ENCODE measurements at places on chromosomes 1 and 21.

DNA sequence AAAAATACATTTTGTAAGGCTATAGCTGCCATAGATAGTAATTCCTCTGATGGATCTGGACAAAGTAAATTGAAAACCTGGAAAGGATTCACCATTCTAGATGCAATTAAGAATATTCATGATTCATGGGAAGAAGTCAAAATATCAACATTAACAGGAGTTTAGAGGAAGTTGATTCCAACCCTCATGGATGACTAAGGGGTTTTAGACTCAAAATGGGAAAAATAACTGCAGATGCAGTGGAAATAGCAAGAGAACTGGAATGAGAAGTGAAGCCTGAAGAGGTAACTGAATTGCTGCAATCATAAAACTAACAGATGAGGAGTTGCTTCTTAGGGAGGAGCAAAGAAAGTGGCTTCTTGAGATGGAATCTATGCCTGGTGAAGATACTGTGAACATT lies 230.8 kb downstream of the KCTD3 start:
- DNase-seq, result no peak

GRCh38 chr1:52332411-52332810 lies 33.6 kb downstream of the CC2D1B start:
- no peak for DNase-seq

- no peak for DNase-seq
Measured at GRCh38 chr1:198849093-198849492, 210.3 kb downstream of the PTPRC start.

- no peak for DNase-seq
Measured at GRCh38 chr1:63547621-63548294, 24.4 kb downstream of the EFCAB7 start.

GRCh38 chr21:39332175-39332574 lies 16.7 kb downstream of the HMGN1 start:
- no peak for DNase-seq

DNA sequence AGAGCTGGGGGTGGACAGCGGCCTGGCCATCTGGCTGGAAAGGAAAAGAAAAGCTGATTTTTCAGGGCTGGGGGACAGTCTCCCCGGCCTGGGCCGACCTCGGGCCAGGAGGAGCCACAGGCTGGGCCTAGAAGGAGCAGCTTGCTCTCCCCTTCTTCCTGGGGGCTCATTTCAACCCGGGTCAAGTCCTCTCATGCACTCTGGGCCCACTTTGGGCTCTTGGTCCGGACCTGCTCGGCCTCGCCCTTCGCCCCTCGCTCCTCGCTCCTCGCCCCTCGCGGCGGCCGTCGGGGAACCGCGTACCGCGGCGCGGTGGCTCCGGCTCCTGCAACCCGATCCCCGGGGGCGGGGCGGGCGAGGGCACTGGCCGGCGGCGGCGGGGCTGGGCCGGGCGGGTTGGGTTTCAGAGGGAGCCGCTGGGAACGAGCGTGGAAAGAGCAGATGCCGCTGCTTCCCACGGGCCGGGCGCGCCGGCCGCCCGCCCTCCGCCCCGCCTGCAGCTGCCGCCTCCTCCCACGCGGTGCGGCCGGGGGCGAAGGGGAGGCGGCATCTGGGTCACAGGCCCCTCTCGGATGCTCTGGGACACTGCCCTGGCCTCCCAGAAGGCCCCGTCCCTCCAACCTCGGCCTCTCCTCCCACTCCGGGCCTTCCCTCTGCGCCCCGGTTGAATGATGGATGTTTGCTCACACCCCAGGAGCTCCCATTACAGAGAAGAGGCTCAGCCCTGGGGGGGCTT lies 6.6 kb downstream of the HEYL start:
- DNase-seq, result no peak

GRCh38 chr21:19833082-19833481 lies 1165.1 kb upstream of the NCAM2 start:
- no peak for DNase-seq

DNA sequence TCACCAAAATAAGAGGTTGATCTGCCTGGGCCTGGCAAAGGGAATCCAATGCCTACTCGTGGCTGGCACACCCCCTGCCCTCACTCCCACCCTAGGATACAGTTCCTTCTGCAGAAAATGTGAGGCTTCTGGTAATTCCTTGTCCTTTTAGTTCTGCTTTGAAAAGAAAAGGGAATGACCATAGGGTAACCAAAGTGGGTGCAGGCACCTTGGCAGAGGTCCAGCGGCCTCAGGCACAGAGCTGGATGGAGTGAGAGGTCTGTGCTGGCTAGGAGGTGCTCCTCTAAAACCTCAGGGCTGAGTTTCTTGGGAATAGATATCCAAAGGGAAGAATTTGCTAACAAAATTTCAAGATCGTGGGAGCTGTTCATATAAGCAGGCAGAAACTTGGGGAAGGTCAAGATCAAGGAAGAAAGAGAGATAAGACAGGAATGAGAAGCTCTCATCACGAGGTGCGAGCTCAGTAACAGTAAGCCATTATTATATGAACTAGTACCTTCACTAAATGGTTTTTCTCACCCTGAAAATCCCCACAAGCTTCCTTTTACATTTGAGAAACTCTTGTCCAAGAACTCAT lies 293.1 kb upstream of the LYPLAL1 start:
- DNase-seq, result no peak

GRCh38 chr1:200749090-200749489 lies 10.4 kb downstream of the CAMSAP2 start:
- DNase-seq, result no peak

- no peak for DNase-seq
Measured at GRCh38 chr1:3465091-3465934, 10.8 kb downstream of the ARHGEF16 start.

DNA sequence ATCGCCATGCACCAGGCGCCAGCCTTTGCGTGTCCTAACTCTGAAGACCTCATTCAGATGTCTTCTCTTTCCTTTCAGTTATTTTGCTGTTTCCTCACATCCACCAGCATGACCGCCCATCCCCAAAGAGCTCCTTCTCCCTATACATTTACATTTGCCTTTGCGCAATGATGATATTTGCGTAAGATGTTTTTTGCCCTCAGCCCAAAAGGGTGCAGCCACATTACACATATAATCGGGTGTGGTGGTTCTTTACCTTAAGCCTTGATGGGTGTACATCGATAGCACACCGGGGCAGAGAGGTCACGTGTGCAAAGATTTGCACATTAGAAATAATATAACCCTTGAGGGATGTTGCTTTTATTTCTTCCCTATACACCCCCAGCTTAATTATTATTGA lies 192.8 kb downstream of the HUNK start:
- no peak for DNase-seq

- DNase-seq, result no peak
Measured at GRCh38 chr21:23402929-23403520, 2204.3 kb downstream of the MRPL39 start.

GRCh38 chr1:116825720-116826438 lies 71.6 kb downstream of the CD2 start:
- no peak for DNase-seq

- DNase-seq, result no peak
Measured at GRCh38 chr1:86464819-86465218, 3.9 kb upstream of the CLCA1 start.

DNA sequence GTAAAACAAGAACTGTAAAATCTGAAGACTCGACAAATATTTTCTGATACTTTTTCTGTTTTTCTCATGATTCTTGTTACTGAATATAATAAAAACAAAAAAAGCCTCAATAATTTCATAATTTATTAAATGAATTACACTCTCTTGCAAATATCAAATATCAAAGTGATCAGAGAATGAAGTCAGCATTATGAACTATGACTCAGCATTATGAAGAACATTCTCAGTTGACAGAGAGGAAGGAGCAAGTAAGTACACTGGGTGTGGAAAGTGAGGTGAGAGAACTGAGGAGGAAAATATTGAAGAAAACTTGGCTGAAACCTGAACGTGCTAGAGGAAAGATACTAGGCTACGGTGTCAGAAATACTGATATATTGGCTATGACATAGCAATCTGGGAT lies 529.5 kb downstream of the KCNT2 start:
- DNase-seq, result no peak

GRCh38 chr1:228784181-228784580 lies 48.9 kb downstream of the RHOU start:
- DNase-seq, result no peak

DNA sequence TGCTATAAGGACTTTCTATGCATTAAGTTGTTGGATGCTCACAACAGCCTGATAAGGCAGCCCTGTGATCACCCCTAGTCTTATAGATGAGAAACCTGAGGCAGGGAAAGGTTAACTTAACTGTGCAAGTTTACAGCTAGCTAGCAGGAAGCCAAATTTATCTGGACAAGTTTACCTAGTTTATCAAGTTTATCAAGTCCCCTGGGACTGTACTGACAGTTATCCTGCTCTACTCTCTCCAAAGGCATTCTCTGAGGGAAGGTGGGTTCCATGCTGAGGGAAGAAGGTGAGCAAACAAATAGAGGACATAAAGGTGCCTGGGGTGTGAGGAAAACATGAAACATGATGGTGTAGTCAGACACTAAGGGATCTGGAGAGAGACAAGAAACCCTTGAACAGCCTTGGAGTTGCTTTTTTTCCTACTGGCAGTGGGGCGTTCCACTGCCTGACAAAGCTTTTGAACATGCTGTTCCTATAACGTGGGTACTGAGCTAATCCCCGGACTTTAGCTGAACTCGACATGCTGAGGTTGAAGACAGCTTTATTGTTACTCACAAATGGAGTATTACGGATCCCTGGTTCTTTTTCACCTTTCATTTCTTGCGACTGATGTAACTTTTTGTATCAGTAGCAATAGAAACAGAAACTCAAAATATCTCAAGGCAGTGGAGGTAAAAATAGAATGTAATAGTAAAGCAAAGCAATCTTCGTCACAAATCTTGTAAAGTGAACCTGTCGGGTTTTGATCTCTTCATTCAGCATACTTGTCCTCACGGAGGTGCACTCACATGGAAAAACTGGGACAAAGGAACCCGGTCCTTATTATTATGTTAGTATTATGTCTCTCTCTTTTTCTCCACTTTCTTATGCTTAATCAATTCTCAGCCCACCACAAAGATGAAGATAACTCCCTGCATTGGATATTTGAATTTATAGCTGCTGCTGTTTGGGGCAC lies 42.4 kb upstream of the ESRRG start:
- DNase-seq, result no peak

GRCh38 chr1:54413295-54413694 lies 7.1 kb upstream of the SSBP3 start:
- DNase-seq, result peak; percentile 6

- no peak for DNase-seq
Measured at GRCh38 chr1:232554409-232554808, 75.5 kb downstream of the SIPA1L2 start.

DNA sequence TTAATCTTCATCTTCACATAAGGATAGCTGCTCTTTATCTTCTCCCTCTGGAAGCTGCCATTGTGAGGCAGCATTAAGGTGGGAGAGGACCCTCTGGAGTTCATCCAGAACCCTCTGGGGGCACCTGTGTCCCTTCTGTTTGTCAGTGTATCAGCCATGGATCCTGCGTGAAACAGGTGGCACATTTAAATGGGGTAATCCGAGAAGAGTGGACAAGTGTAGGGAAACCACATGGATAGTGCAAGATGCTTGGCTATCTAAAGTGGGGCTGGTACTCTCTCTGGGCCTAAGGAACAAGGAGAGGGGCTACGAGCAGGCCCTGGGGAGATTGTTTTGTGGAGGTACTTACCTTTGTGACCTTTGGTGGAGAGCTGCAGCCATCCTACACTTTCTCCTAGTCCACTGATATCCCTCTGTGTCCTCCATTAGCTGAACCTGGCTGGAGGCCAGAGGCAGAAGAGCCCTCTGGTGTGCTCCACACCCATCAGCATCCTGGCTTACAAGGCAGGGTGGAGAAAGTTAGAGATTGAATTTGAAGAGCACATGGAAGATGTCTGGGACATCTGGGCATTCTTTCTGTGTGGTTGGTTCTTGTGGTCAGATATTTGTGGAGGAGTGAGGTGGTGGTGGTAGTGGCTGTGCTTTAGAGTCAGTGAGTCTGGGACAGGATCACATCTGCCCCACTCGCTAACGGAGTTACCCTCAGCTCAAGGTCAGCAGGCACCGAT lies 117.7 kb downstream of the FGGY start:
- DNase-seq, result no peak

- DNase-seq, result no peak
Measured at GRCh38 chr1:45306319-45306718, 20.4 kb upstream of the HPDL start.

GRCh38 chr1:2859881-2860430 lies 58.5 kb upstream of the TTC34 start:
- no peak for DNase-seq

DNA sequence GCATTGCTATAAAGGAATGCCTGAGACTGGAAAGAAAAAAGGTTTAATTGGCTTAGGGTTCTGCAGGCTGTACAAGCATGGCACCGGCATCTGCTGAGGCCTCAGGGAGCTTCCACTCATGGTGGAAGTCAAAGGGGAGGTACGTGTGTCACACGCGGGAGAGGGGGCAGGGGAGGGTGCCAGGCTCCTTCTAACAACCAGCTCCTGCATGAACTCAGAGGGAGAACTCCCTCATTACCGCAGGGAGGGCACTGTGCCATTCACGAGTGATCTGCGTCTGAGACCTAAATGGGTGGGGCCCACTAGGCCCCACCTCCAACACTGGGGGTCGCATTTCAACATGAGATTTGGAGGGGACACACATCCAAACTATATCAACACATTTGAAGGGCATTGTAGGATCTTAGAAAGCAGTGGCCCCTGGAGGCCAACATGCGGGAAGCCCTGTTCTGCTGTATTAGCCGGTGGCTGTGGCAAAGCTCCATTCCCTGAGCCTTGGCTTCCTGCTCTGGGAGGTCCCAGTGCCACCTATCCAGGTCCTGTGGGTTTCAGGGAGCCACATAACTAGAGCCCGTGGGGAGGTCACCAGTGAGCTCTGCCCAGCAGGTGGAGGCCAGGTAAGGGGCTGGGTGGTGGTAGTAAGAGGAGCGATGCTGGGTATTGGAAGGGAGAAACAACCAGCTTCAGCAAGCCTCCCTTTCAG lies 10.0 kb downstream of the WNT3A start:
- no peak for DNase-seq

GRCh38 chr1:209411491-209411929 lies 172.0 kb upstream of the CAMK1G start:
- no peak for DNase-seq

GRCh38 chr1:14098294-14098913 lies 398.4 kb downstream of the PRDM2 start:
- no peak for DNase-seq

DNA sequence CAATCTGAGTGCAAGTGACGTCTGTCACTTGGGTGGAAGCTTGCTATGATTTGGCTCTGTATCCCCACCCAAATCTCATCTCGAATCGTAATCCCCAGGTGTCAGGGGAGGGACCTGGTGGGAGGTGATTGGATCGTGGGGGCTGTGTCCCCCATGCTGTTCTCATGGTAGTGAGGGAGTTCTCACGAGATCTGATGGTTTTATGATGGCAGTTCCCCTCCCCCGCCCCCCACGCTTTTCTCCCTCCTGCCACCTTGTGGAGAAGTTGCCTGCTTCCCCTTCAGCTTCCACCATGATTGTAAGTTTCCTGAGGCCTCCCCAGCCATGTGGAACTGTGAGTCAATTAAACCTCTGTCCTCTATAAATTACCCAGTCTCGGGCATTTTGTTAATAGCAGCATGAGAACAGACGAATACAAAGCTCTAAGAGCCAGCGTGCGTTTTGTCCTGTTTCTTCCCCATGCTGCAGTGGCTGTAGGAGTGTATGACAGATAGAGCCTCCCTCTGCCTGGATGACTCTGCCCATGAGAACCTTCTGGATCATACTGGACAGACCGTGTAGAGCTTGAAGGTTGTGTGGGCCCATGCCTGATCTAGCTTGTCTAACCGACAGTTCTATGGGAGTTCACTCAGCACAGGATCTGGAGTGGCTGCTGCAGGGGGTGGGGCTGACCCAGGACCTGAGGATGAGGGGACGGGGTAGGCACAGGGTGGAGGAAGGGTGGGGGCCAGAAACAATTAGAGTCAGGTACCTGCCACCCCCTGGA lies 139.7 kb upstream of the ERRFI1 start:
- DNase-seq, result no peak

GRCh38 chr21:44980562-44981489 lies 41.0 kb downstream of the SLX9 start:
- no peak for DNase-seq
